HuH-7 (cell line): ENCODE measurements at places on chromosomes 4 and X.

DNA sequence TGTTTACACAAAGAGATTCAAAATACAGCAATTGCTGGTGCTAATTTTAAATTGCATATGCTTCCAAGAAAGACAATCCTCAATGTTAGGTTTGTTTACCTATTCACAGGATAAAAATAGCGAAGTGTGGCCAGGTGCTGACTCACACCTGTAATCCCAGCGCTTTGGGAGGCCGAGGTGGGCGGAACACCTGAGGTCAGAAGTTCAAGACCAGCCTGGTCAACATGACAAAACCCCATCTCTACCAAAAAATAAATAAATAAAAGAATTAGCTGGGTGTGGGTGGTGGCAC lies 77.7 kb downstream of the OPHN1 start:
- DNase-seq: no peak

GRCh38 chrX:15848576-15848975 lies 6.0 kb downstream of the AP1S2 start:
- no peak for DNase-seq

DNA sequence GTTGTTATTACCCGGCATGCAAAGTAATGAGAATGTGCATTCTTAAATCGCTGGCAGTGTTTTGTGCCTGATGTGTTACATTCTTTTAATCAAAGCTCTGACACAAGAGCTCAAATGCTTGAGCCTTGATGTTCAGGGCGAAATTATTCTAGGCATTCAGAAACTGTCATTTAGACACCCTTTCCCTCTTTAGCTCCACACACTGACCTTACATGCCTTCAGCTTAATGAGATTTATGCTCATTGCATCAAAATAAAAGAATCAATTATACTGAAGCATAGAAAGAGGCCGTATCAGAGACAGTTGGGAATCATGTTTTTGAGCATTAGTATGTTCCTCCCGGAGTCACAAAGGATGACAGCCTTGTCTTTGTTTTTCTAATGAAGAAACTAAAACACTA lies 56.7 kb downstream of the FAM114A1 start:
- DNase-seq: no peak

DNA sequence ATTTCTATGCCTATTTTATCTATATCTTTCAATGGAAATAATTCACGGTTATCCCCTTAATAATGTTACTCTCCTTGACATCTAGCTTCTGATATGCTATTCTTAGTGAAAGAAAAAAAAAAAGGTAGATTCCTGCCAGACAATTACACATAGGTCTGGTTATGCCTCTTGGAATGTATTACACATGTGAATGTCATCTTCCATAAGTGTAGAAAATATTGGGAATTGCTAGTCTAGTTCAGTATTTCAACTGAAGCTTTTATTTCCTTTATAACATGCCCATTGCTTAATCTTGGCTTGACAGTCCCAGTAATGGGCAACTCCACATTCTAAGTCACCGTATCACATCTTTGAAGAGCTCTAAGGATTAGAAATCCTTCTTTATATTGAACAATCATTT lies 25.4 kb upstream of the PPP1R2C start:
- DNase-seq: no peak

- DNase-seq: no peak
Measured at GRCh38 chrX:37995428-37995827, 10.9 kb upstream of the SYTL5 start.

DNA sequence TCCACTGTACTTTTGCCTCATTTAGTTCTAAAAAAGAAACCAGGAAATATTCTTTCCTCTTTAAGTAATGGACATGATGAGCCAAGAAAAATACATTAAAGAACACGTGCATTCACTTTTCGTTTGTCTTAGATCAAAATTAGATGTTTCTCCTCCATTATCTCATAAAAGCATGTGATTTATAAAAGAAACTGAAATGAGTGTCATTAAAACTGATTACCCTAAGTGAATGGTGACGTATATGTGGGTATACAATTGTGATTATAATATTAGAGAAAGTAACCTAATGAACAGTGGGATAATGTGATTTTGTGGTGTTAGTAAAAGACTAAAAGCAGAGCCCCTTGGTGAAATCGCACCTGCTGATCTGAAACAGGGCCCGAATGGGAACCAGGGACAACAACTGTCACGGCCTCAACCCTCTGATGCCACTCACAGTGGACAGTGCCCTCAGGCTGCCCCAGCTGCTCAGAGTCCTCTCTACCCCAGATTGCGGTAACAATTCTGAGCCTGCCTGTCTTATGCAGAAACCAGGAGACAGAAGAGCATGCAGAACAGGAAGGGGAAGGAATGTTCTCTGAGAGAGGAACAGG lies 25.7 kb upstream of the HS6ST2 start:
- no peak for DNase-seq

- no peak for DNase-seq
Measured at GRCh38 chr4:24820541-24820940, 25.2 kb downstream of the SOD3 start.

GRCh38 chrX:38335382-38335781 lies 8.1 kb upstream of the RPGR start:
- no peak for DNase-seq

- DNase-seq: no peak
Measured at GRCh38 chr4:5259471-5259870, 208.2 kb downstream of the STK32B start.

GRCh38 chr4:60039908-60040307 lies 1160.2 kb upstream of the ADGRL3 start:
- DNase-seq: no peak

- no peak for DNase-seq
Measured at GRCh38 chr4:105509714-105510113, 35.9 kb upstream of the PPA2 start.

DNA sequence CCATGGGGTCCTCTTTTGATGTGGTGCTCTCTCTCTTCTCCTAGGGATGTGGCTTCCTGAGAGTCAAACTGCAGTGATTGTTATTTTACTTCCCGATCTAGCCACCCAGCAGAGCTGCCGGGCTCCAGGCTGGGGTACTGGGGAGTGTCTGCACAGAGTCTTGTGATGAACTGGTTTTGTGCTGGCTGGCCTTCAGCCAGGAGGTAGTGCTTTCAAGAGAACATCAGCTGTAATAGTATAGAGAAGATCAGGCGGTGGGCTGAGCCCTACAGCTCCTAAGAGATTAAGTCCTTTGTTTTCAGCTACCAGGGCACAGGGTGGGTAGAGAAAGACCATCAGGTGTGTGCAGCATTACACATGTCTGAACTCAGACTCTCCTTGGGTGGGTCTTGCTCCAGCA lies 59.0 kb upstream of the AGTR2 start:
- no peak for DNase-seq

DNA sequence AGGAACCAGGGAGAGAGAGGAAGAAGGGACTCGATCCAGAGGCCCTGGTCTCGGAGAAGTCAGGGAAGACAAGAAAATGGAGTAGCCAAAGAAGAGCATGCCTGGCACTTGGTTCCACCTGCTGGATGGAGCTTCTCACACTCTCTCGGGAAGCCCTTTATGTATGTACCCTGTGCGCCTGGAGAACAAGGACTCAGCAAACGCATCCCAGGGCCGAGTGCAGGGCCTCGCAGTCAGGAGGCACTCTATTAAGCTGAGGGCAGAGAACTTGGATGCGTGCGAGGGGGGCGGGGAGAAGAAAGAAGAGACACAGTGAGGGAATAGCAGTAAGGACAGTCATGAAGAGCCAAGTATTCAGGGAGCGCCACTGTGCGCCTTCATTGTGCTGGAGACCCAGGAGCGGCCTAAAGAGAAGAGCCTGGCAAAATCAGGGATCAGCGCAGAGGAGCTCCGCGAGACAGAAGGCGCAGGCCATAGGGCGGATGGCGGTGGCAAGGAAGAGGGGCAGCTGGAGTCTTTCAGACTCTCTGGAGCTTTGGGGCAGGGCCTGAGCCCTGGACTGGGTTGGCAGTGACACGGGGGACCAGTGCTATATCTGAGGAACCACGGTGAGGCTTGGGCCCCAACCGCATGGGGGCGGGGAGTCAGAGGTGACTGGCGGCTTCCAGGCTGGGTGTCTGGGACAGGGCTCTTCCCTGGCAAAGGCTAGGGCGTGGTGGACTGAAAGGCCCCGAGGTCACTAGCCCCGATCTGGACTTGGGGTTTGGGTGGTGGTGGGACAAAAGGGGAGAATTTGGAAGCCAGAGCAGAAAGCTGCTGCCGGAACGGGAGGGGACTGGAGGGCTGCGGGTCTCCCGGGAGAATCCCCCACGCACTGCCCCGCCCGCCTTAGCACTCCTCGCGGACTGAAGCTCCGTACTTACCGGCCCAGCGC lies 1.9 kb upstream of the SEPTIN6 start:
- peak; percentile 27 for DNase-seq
